ENCODE measurements at places on chromosomes 13 and 19.

GRCh38 chr13:112330479-112331381, 45.4 kb upstream of the SPACA7 start:
- DNase-seq, result no peak

DNA sequence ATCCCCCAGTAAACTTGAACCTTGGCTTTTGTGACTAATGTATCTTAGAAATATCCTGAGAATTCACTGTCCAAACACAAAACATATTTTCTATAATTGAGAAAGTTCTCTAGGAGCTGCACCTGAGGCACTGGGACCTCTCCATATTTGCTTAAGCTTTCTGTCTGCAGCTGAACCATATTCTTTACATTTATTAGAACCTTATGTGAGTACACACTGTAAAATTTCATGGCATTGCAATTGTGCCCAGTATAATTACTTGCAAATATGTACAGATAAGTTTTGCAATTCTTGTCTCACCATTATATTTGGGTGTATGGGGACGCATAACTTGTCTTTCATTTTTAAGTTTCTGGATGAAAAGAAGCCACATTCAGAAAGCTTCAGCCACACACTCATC, 280.7 kb upstream of the KLHL1 start:
- no peak for DNase-seq

- DNase-seq, result no peak
Measured at GRCh38 chr13:69423844-69424243, 683.8 kb upstream of the ATXN8OS start.

GRCh38 chr13:40653527-40654318, 12.7 kb downstream of the FOXO1 start:
- DNase-seq, result no peak

- no peak for DNase-seq
Measured at GRCh38 chr13:112657850-112658445, 31.9 kb upstream of the ATP11A start.

DNA sequence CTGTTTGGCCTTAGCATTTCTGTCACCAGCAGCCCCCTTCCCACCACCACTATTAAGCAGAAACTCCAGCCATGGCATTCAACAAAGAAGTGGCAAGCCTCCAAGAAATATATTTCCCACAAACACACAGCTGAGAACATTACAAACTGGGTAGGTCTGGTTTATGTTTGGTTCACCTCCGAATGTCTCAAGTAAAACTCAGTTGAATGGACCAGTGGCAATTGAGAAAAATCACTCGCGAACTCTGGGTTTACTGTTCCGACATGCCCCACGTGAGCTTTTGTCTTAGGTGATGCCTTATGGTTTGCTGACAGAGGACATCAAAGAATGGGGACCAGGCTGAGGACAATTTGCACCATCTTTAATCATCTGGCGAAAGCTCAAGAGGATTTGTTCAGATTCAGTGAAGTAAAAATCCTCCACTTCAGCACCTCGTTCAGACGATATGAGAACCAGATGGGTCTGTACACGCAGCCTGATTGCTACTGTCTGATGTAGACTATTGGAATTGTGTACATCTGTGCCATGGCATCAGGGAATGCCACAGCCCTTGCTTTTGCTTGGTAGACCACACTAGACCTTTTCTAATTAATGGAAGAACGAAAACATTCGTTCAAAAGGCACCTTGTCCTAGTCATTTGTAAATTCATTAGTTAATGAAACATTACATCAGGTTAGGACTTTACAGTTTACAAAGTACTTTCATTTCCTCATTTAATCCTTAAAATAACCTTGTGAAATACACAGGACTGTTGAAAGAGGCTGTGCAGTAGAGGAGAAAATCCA, 59.4 kb downstream of the SLC10A2 start:
- DNase-seq, result no peak

DNA sequence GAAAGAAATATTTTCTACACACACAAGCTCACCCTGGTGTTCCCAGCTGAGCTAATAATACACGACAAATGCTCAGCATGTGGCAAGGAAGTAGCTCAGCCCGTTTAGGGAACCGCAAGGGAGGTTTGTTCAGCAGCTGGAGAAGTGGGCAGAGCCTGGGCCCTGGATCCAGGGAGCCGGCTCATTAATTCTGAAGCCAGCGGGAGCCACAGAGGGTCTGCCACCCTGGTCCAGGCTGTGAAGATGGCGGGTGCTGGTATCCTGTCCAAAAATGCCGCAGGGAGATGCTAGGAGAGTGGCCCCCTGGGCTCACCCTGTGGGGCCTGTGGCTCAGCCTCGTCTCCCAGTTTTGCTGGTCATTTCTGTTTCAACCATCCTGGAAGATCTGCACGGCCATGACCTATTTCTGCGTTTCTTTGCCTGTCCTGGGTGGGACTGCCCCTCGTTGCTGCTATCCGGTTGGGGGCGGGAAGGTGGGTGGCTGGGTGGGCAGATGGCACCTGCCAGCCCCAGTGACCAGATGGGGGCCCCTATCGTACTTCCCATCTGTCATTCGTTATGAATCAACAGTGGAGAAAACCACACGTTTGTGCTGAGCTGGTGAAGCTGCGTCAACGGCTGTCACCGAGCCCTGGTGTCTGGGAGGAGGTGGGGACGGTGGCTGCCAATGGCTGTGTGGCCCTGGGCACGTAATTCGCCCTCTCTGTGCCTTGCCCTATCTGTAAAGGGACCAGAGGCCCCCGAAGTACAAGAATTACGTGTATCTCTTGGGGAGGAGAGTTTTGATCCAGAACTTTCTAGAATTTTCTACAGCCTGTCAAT, 2.7 kb upstream of the GNA15 start:
- no peak for DNase-seq

GRCh38 chr19:13146763-13147563, 3.2 kb downstream of the STX10 start:
- no peak for DNase-seq

GRCh38 chr19:35959040-35959967, 23.1 kb downstream of the LRFN3 start:
- DNase-seq, result no peak

DNA sequence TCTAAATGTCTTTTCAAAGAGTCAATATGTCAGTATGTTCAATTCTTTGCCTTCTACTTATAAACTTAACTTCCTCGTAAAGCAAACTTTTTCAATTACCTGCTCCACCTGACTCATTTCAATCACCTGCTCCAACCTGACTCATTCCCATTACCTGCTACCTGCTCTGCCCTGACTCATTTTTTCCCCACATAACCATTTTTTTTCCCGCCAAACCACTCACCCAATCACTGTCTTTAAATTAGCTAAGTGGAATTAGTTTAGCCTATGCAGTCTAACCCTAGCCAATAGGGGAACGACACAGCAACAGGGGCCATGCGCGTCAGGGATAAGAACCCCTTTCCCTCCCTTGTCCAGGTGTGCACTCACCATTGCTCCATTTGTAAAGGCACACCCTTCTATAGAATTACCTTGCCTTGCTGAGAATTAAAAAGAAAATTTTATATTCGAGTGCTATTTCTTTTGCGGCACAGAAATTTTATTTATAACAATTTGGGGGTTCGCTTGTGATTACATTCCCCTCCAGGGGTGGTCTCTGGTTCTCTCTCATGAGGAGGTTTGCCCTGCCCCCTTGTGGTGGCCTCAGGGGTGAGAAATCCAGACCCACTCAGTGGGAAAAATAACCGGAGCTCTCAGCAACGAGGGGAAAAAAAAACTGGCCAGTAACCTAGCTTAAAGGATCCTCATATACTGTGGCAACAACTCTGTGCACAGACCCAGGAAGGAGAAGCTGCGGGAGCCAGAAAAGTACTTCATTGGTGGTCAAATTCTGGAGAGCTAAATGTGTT, 193.1 kb downstream of the ZNF486 start:
- DNase-seq, result peak; percentile 38

- DNase-seq, result peak; percentile 92
Measured at GRCh38 chr19:11446652-11447301, 11.3 kb downstream of the PRKCSH start.

DNA sequence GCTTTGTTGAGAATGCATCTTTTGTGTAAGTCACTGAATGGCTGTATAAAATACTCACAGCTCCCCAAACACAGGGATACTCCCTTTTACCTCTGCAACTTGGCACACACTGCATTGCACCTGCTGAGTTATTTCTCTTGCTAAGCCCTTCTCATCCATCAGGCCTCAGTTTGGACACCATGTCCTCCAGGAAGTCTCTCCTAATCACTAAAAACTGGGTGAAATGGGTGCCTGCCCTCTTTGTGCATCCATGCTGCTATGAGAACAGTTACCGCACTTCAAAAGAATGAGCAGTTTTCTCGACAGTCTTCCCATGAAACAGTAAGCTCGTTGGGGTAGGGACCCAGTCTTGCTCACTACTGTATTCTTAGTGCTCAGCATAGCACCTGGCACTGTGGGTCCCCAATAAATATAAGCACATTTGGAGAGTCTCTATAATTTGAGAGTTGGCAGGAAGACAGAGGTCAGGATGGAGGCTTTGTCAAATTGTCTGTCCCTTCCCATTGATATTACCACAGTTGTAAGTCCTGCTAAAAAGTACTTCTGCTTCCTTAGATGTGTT, 4.6 kb upstream of the SLC25A30 start:
- DNase-seq, result no peak

GRCh38 chr19:7106711-7107657, 37.5 kb downstream of the ZNF557 start:
- DNase-seq, result no peak

GRCh38 chr19:5929625-5930024, 15.6 kb downstream of the CAPS start:
- no peak for DNase-seq

DNA sequence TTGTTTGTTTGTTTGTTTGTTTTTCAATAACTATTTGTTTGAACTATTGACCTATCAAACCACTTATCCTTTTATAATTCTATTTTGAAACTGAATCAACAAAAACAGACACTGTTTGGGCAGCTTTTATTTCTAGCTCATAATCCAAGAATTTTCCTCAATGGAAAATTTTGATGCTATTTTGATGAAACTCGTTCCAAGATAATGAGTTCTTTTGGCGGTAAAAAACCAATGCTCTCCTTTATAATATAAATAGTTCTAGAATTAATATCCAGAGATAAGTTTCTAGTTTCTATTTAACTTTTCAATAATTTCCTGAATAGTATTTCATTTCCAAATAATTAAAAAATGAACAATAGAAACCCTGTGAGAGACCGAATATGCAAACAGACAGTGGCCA, 146.5 kb upstream of the EDNRB start:
- no peak for DNase-seq

GRCh38 chr13:65959305-65959704, 1270.8 kb downstream of the PCDH9 start:
- DNase-seq, result no peak

DNA sequence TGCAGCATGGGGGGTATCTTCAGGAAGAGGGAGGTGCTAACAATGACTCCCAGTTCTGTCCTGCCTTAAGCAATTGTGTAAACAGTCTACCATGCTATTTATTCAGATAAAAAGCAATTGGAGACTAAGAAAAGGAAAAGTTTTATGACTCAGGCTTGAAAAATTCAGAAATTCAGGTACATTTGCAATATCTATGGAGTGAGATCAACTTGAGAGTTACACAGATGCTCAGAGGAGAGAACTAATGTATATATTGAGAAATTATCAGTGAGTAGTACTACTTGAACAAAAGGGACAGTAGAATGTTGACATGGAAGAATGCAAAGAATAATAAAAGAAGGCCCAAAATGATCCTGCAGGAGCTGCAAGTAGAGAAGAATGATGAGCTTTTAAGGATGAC, 277.6 kb upstream of the DACH1 start:
- no peak for DNase-seq

GRCh38 chr19:56966225-56966696, 125.7 kb upstream of the PEG3 start:
- no peak for DNase-seq

DNA sequence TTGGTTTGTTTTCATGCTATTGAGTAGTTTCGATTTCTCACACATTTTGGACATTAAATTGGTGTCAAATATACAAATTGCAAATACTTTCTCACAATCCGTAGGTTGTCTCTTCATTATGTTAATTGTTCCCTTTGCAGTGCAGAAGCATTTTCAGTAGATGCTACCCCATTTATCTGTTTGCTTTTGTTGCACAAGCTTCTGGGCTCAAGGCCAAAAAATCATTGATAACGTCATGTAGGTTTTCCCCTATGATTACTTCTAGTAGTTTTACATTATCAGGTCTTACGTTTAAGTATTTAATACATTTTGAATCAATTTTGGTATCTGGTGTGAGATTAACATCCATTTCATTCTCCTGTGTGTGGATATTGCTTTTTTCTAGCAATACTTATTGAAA, 14.0 kb upstream of the ZNF347 start:
- DNase-seq, result no peak

DNA sequence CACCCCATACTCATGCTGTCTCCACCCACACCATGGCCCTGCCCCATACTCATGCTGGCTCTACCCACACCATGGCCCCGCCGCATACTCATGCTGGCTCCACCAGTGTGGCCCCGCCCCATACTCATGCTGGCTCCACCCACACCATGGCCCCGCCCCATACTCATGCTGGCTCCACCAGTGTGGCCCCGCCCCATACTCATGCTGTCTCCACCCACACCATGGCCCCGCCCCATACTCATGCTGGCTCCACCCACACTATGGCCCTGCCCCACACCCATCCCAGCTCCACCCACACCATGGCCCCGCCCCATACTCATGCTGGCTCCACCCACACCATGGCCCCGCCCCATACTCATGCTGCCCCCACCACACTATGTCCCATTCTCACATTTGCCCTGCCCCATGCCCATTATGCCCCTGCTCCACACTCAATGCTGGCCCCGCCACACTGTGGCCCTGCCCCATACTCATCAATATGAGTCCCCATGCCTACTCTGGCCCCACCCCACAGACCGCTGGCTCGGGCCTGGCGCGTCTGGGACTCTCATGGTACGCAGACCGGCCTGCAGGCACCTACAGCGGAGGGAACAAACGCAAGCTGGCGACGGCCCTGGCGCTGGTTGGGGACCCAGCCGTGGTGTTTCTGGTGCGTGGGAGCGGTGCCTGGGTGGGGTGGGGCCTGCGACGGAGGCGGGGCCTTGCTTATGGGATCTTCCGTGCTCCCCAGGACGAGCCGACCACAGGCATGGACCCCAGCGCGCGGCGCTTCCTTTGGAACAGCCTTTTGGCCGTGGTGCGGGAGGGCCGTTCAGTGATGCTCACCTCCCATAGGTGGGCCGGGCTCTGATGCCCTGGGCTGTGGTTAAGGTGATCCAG, 3.7 kb upstream of the ARHGAP45 start:
- no peak for DNase-seq

- DNase-seq, result no peak
Measured at GRCh38 chr19:7698583-7698982, 3.3 kb downstream of the FCER2 start.

- no peak for DNase-seq
Measured at GRCh38 chr13:24737042-24737441, 26.9 kb upstream of the RNF17 start.

All from dorsolateral prefrontal cortex (tissue), 122 donors.